Stimulated activated CD4-positive, alpha-beta T cell treated with anti-CD3 and anti-CD28 coated beads, Interleukin-4, amount 100 ng/mL, for 1 hour (primary cell): ENCODE measurements at places on chromosomes 5 and 9.

GRCh38 chr5:92418341-92418740, 1035.2 kb upstream of the ARRDC3 start:
- DNase-seq, result no peak

- DNase-seq, result no peak
These were observed 7.2 kb upstream of the N4BP3 start for GRCh38 chr5:178106086-178106485.

DNA sequence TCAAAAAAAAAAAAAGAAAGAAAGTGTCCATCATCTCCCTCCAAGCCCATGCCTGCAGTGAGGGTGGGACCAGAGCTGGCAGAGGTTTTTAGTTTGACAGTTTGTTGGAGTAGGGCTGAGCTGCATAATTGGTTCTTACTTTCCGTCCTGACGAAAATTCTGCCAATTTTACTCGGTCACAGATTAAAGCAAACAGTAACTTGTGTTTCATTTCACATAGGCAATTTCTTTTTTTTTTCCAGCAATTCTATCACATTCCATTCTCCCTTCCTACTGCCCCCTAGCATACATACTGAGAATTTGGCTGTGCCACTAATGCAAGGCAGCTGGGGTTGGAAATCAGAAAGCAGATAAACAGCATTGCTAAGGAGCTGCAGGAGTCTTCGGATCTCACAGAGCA, 132.4 kb downstream of the FRMD3 start:
- DNase-seq, result no peak

GRCh38 chr5:107196500-107197059, 474.2 kb downstream of the EFNA5 start:
- no peak for DNase-seq

DNA sequence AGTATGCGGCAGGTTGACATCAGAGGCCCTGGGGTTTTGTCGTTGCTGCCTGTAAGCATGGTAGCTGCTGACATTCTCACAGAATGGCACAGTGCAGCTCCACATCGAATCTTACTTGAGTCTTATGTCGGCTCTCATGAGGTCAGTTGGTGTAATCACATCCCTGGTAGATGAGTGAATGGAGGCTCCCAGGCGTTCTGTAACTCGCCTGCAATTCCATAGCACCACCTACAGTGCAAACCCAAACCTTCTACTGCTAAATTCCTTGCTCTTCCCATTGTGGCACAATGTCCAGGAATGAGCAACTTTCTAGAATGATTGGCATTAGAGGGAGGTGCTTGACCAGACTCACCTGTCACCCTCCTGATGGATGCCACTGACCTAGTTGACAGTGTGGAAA, 578.4 kb downstream of the CCDC171 start:
- DNase-seq, result no peak

DNA sequence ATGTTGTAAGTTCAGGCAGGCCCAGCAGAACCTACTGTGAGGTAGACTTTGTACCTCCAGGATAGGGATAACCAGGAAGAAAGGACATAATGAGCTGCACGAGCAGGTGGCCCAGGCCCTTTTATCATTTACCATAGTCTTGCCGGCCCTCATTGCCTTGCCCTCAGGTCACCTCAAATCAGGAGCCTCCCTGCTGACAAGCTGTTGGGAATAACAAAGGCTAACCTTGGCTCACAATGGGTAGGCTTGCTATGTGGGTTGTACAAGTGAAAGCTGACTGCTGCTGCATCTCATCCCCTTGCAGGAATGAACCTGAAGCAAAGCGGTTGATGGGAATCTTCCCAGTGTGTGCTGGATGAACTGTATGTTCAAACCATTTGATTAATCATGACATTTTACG, 159.5 kb upstream of the ACTBL2 start:
- DNase-seq, result no peak

DNA sequence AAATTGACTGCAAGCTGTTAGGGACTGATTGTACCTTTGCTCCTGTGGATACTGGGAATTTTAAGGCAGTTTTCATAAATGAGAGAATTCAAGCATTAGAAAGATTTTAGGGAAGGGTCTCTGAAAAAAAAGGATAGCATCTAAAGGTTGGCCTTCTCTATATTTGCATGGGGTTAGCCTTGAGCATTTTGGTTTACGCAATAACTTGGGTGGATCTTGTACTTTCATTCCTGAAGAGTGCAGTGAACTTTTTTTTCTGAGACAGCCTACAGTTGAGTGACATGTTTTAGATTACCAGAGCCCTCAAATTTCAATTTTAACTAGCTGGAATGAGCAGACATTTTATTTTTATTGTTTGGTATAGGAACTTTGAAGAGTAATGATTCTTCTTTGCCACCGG, 91.6 kb upstream of the NR3C1 start:
- DNase-seq, result no peak

DNA sequence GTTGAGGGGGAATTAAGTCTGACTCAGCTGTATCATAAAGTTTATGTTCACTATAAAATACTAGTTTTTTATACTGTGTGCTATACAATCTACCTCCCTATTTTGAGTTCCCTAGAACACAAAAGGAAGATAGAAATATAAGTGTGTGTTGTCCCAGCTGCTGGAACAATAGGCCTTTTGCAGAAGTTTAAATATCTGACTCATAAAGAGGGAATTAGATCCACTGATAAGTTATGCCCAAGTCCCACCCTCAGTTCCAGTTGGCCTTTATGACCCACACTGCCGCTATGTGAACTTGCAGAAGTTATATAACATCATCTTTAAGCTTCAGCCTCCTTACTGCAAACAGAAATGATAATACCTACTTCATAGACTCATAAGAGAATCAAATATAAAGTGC, 88.5 kb upstream of the DAB2 start:
- DNase-seq, result no peak

- no peak for DNase-seq
These were observed 220.9 kb upstream of the TRPC7 start for GRCh38 chr5:136586196-136586595.

DNA sequence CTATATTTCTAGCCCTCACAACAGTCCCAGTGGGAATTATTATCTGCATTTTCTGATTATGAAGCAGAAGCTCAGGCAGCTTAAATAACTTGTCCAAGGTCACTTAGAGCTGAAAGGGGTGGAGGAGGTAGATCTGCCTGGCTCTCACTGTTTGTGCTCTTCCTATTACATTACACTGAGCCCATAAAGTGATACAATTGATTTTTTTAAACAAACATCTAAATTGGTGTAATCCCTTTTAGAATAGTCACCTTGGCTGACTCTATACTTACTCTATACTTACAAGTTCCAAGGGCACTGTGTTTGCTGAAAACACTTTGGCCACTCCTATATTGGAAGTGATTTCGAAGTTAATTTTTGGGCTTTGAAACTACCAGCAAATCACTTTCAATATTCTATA, 144.7 kb downstream of the APBA1 start:
- no peak for DNase-seq

DNA sequence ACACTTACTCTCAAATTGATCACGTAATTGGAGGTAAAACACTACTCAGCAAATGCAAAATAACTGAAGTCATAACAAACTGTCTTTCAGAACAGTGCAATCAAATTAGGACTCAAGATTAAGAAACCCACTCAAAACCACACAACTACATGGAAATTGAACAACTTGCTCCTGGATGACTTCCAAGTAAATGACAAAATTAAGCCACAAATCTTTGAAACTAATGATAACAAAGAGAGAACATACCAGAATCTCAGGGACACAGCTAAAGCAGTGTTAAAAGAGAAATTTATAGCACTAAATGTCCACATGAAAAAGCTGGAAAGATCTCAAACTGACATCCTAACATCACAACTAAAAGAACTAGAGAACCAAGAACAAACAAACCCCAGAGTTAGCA, 540.5 kb upstream of the CDH18 start:
- no peak for DNase-seq

DNA sequence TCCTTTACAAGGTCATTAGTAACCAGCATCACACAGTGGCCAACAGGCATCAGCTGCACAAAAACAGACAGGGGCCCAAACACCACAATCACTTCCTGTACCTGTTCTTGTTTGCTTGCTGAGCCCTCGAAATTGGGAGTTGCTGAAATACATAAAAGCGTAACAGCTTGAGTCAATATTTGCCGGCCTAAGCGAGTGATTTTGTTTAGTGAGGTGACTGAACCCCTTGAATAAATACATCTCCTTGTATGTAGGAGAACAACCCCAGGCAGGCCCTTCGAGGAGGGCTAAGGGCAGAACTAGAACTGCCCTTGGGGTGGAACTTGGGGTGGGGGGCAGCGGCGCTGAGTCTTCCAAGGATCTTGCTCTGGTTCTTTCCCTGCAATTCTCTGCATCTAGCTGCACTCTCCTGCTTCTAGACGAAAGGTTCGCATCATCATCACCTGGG, 502.5 kb downstream of the RASEF start:
- DNase-seq, result no peak

- no peak for DNase-seq
These were observed 116.2 kb upstream of the TBCA start for GRCh38 chr5:77892061-77893010.

DNA sequence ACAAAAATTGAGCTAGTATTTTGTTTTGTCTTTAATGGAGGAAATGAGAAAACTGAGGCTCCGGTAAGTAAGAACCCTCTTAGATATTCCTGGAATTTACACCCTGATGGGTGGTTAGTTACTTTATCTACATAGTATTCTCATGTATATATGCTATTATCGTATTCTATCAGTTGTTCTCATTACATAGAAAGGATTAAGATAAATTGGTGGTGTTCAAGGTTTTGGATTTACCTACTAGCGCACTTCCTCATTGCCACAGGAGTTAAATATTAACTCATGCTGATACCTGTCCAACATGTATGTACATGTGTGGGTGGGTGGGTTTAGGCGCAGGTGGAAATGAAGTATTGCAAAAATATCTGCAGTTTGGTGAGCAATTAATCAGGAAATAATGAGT, 61.1 kb upstream of the IFNE start:
- DNase-seq, result no peak

GRCh38 chr5:11174591-11174990, 413.6 kb upstream of the DAP start:
- no peak for DNase-seq

DNA sequence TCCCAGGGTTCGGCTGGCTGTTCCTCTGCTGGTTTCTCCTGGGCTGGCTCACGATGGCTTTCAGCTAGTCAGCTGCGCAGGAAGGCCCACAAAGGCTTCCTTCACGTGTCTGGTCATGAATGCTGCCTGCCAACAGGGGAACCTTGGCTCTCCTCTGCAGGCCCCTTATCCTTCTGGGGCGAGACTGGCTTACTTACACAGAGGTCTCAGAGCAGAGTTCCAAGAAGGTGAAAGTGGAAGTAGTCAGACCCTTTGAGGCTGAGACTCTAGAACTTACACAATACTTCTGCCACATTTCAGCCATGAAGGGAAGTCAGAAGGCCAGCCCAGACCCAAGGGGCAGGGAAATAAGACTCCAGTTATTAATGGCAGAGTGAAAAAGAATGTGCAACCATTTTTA, 99.5 kb downstream of the LHFPL2 start:
- no peak for DNase-seq

DNA sequence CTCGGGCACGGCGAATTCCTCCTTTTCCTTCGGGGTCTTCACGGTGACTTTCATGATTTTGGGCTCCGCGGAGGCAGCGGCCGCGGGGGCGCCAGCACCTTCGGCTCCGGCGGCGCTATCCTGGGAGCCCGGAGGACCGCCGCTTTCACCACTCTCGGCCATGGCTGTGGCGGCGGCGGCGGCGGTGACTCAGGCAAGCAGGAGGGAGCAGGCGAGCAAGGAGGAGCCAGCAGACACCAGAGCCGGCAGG, 315 bp downstream of the UBQLN1 start:
- DNase-seq, result peak; percentile 75

- no peak for DNase-seq
These were observed 39.6 kb upstream of the SLC6A19 start for GRCh38 chr5:1161833-1162229.

- DNase-seq, result no peak
These were observed 12.1 kb downstream of the C9orf40 start for GRCh38 chr9:74940600-74940999.

DNA sequence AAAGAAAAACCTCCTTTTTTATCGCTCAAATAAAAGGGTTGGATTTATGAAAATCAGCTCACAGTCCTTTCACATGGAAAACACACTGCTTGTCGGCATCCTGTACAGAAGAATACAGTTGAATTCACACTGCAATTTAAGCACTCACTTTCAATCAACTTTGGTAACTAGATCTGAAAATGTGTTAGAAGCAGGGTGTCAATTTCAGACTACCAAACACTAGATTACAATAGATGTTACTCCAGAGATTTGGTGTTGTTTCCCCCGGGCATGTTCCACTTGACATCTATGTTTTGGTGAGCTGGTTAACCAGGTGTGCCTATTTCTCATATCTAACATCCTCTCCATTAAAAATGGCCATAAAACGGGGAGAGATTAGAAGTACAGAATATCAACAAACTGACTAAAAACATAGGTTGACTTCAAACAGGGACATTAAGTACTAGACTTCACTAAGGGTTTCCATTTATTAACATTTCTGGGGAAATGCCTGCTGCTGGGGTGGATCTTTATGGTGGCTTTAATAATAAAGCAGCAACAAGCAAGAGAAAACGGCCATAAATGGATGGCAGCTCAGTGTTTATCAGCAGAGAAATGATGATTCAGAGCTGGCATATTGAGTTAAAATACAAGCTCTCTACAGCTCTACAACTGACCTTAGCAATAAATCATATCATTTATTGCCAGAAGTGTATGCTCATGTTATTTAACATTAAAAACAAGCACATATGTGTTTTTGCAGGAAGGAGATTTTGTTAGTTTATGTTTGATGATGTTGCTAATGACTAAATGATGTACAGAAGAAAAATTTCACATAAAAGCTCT, 158.8 kb downstream of the SLF1 start:
- no peak for DNase-seq

DNA sequence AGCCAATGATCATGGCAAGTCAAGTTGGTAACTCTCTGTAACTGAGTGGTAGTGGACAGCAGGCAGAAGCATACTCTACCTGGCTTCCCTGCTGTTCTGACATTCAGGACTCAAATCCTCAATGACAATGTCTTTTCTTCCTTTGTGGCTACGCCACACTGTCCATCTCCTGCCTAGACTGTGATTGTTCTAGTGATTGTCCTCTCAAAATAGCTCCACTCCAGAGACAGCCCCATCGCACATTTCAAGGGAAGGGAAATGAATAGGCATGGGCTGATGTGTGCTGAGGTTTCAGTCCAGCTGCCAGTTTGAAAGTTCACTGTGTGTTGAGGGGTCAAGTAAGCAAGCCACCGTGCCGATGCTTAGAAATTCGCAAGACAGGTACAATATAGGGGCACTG, 227.0 kb upstream of the WWC1 start:
- DNase-seq, result no peak

DNA sequence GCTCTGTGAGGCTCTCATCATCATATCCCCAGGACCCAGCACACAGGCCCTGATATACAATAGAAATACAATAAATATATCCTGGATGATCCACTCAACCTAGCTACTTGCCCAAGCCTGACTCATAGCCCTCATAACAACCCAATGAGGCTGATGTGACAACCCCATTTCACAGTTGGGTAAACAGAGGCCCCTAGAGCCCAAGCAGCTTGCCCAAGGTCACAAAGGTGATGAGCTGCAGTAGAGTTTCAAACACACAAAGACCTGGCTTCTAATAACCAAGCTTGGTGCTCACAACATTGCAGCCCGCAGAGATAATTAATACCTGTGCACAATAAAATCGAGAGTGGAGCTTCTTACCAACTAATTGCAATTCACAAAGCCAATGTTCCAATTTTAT, 3.2 kb upstream of the AKNA start:
- DNase-seq, result no peak
